Right cardiac atrium (tissue), 5 donors: ENCODE measurements at places on chromosomes 6 and 20. TPM values are rescaled to one million over a fixed set of nuclear protein-coding genes. Genes with fewer than 3 reads are reported as not detected.

DNA sequence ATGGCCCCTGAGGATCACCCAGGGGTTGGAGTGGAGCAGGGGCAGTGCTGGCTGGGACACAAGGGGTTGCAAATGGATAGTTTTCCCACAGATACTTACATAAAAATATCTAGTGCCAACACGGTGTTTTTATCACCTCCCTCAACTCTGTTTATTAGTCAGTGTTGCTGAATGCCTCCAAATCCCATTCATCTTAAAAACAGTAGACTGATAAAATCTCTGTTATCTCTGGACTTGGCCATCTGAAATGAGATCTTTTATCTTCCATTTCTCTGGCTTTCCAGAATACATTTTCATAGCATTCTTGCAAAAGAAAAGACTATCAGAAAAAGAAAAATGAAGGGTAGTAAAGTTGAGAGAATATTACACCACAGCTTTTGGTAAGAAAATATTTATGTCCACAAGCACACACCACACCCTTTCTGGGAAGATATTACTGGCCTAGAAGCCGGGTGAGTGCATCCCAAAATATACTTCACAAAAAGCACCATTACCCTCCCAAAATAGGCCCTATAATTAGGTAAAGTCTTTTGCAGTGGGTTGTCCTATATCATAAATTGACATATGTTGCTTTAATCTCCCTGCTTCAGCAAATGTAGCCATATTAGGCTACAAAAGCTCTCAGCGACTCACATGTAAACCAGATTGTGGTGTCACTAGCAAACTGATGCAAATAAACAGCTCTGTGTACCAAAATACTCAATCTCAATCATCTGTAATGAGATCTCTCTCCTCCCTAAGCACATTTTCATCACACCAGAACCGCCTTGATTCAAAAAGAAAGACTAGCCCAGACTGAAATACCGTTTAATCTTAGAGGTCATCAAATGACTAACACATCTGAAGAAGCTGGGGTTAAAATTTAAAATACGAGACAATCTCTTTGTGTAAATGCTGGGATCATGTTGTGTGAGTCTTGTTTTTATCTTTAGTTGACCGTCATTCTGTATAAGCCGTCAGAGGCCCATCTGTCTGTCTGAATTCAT lies 96.7 kb downstream of the FYN start:
- DNase-seq: no peak

DNA sequence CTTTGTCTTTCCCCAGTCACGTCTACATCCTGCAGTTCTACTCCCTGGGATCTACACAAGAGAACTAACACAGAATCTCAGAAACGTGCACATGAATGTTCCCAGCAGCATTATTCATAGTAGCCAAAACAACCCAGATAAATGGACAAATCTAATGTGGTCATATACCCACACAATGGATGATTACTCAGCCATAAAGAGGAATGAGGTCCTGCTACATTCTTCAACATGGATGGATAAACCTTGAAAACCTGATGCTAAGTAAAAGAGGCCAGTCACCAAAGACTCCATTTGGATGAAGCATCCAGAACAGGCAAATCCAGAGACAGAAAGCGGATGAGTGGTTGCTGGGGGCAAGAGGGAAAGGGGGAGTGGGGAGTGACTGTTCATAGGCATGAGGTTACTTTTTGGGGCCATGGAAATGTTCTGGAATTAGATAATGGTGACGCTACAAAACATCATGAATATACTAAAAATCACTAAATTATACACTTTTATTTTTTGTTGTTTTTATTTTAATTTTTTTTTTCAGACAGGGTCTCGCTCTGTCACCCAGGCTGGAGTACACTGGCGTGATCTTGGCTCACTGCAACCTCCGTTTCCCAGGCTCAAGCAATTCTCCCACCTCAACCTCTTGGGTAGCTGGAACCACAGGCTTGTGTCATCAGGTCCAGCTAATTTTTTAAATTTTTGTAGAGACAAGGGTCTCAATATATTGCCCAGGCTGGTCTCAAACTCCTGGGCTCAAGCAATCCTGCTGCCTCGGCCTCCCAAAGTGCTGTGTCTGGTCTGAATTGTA lies 50.8 kb upstream of the DSN1 start:
- DNase-seq: no peak

DNA sequence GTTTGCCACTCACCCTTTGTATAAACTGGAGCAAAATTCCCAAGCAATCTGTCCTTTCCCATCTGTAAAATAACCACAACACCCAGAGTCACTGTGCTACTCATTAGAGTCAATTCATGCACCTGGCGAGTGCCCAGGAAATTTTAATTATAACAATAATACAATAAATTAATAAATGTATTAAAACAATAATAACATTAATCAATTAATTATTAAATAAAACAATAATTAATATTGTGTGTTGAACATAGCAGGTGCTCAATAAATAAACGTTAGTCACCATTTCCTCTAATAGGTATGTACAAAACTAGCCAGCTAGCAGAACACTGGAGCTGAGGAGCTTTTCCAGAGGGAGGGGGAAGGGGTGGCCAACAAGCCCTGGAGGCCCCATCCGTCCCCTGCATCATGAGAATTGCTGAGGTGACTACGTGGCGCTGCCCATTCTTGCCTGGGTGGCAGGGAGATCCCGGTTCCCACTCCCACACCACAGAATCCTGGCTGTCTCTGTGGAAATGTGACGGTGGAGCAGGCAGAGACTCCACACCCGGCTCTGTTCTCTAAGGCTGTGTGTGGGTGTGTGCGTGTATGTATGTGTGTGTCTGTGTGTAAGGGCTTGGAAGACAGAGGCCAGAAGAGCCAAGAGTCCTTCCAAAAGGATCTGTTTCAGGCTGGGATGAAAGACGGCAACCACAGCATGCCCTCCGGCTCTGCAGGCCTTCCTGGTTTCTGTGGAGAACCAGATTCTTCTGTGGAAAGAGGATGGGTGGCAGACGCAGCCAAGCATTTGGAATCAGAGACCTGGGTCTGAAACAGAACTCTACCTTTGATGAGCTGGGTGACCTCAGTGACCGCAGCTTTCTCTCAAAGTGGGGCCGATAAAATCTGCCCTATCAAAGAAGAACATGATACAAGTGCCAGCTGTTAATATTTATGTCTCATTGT lies 18.8 kb upstream of the EZR start:
- peak; percentile 29 for DNase-seq

GRCh38 chr6:131197716-131198115 lies 62.4 kb downstream of the AKAP7 start:
- no peak for DNase-seq

- no peak for DNase-seq
Observed at GRCh38 chr20:33861458-33861857, 50.3 kb downstream of the CHMP4B start.

DNA sequence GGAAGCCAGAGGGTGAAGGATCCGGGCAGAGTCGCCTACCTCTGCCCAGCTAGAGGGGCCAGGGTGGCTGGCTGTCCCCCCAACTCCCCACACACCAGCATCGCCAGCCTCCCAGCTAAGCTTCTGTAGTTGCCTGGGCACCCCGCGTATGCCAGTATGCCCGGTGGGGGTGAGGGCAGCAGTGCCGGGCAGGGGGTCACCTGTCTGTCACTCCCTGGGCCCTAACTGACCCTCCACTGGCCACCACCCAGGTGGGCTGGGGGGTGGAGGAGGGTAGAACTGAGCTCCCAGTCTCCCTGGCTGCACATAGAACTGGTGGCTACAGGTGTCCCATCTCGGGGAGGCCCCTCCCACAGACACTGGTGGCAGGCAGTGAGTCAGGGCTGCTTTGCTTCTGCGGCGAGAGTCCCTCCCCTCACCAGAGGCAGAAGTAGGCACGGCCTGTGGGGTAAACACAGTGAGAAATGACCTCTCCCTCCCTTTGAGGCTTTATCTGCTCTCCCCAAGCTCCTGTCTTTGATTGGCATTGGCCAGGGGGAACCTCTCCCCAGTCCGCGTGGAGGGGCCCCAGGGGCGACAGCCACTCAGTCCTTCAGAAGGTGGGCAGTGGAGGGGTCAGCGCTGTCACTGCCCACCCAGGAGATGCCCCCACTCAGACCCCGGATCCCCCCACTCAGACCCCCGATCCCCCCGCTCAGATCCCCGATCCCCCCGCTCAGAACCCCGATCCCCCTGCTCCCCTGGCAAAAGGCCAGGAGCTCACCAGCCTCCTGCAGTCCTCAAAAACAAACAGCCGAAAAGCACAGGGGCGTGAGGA lies 2.5 kb downstream of the NTSR1 start:
- DNase-seq: peak; percentile 46

DNA sequence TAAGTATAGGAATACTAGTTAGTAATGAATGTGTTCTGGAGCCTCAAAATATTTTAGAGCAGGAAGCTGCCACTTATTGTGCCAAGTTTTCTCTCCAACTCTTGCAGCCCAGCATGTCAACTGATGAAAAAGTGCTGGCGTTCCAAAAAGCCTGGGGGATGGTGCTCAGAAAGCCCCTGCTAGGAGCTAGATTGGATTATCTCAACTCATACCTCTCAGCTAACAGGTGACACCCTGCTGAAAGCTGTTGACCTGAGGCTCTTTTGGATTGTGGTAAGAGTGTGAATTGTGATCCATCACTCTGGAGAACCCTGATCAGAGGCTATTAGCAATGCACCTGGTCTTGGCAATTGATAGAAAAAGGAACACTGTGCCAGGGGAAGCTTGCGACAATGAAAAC lies 580.4 kb downstream of the EYS start:
- DNase-seq: no peak

DNA sequence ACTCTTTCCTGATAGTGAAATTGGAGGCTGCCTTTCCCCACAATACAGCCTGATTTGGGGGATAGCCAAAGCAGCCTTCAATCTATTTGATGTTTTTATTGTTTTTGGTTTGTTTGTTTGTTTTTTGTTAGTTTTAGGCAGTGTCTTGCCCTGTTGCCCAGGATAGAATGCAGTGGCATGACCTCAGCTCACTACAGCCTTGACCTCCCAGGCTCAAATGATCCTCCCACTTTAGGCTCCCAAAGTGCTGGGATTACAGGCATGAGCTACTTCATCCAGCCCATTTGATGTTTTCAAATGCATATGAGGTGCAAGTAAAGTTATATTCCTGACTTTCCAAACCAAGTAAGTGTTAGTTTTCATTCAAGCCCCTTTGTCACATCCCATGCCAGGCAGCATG lies 41.3 kb upstream of the SEC63 start:
- no peak for DNase-seq

- DNase-seq: no peak
Observed at GRCh38 chr6:55180258-55180657, 5.9 kb downstream of the HCRTR2 start.

- DNase-seq: no peak
Observed at GRCh38 chr6:44470115-44470464, 82.6 kb downstream of the CDC5L start.

DNA sequence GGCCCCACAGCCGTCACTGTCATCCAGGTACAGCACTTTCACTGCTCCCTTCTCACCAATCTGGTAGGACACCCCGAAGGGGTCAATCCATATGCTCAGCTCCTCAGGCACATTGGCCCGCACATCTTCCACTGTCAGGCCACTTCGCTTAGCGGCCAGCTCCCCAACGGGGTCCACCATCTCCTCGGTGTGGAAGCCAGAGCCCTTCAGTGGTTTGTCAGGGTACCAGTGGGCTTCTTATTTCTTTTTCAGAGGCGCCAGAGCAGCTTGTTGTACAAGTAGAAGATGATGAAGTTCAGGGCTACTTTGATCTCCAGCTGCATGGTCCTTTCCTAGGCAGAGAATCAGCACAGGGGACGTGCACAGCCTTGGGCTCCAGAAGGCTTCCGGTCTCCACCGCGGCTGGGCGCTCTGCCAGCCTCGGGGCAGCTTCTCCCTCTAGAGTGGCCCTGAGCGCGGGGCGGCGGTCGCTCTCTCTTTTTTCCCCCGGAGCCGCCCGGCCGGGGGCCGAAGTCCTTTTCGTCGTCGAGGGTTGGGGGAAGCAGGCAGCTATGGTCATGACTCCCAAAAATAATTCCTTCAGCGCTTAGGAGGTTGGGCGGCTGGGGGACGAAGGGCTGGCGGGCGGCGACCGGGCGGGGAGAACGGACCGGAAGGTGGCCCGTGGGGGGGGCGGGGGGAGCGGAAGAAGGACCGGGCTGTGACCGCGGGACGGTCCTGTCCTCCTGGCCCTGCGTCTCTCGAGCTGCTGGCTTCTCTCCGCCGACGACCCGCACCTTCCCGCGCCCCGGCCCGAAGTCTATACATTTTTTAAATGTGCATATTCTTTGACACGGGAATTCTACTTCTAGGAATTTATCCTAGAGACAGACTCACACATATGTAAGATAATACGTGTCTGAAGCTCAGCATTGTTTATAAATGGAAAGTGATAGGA lies 6.5 kb upstream of the ZSCAN9 start:
- peak; percentile 83 for DNase-seq

DNA sequence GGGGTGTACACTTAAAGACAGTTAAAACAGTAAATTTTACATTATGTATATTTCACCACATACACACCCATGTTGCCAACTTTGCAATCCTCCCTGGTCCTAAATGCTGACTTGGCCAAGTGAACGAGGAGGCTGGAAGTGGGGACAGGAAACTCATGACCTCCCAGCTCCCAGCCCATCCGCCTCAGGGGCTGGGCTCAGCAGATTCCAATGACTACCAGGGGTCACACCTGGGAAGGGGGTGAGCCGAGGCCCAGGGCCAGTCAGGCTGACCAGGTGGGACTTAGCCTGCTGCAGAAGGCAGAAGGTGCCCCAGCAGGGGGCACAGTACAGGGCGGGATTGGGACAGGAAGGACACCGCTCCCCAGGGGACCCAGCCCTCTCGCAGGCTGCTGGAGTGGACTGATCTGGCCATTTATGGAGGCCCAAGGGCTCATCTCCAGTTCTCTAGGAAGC lies 2.4 kb downstream of the SIGLEC1 start:
- DNase-seq: no peak

- no peak for DNase-seq
Observed at GRCh38 chr6:114216789-114217467, 125.9 kb downstream of the HS3ST5 start.

Gene CGA
- not detected for total RNA-seq

Gene SMLR1
- not detected for total RNA-seq

Gene RUNX2
- 0.26 TPM for total RNA-seq

Gene PRDM1
- 1.4 TPM for total RNA-seq

Gene FERMT1
- 1.8 TPM for total RNA-seq

Gene GNAS-AS1
- 0.50 TPM for total RNA-seq

Gene YIPF3
- total RNA-seq: 70.7 TPM

Gene SUMO4
- 0.51 TPM for total RNA-seq

Gene NKX2-2
- total RNA-seq: not detected

Gene PCK1
- total RNA-seq: 0.41 TPM

Gene PPIL6
- 3.7 TPM for total RNA-seq

Gene MTCH1
- total RNA-seq: 228 TPM

Gene PARD6B
- total RNA-seq: 2.5 TPM
